Activated CD4-positive, alpha-beta memory T cell treated with anti-CD3 and anti-CD28 coated beads for 36 hours (primary cell): ENCODE measurements at places on chromosomes 13 and 19. TPM values are rescaled to one million over a fixed set of nuclear protein-coding genes. Genes with fewer than 3 reads are reported as not detected.

GRCh38 chr19:18029617-18030338 is 21.8 kb downstream of the ARRDC2 start:
- H3K27ac ChIP-seq = no peak overlapping the region
- H3K36me3 ChIP-seq = no peaks in the 10 kb centered on the region
- peaks cover 10% of the 10 kb centered on the region for H3K4me1 ChIP-seq
- no peak for DNase-seq
- no peaks in the 10 kb centered on the region for H3K27me3 ChIP-seq
- H3K4me3 ChIP-seq = no peak overlapping the region

- no peak for DNase-seq
- H3K27me3 ChIP-seq = no peaks in the 10 kb centered on the region
- H3K27ac ChIP-seq = no peak overlapping the region
- no peak overlapping the region for H3K4me3 ChIP-seq
- no peaks in the 10 kb centered on the region for H3K4me1 ChIP-seq
- no peaks in the 10 kb centered on the region for H3K36me3 ChIP-seq
These were observed 766.1 kb upstream of the GPC6 start for GRCh38 chr13:92460479-92460878.

- no peak overlapping the region for H3K27ac ChIP-seq
- no peaks in the 10 kb centered on the region for H3K36me3 ChIP-seq
- DNase-seq = no peak
- no peak overlapping the region for H3K4me3 ChIP-seq
- no peaks in the 10 kb centered on the region for H3K27me3 ChIP-seq
These were observed 158.0 kb upstream of the SOX1 start for GRCh38 chr13:111908981-111909380.

DNA sequence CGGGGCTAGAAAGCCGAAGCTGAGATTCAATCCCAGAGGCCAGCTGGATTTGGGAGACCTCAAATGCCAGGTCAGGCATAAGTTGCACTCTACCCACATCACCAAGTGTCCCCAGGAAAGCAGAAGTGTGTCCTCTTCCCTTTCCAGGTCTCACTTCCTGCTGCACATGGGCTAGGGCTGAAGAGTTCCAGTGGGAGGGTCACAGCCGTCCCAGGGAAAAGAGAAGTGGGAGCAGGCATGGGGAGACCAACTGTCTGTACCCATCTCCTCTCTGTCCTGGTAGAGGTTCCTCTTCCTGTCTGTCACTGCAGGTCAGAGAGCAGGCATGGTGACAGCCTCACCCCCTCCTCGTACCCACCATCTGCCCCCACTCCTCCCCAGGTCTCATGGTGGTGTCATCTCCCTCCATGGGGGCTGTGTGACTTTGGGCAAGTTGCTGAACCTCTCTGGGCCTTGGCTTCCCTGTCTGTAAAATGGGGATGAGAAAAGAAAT is 14.8 kb downstream of the AXL start:
- H3K27ac ChIP-seq = no peak overlapping the region
- H3K4me3 ChIP-seq = no peak overlapping the region
- H3K27me3 ChIP-seq = no peaks in the 10 kb centered on the region
- no peaks in the 10 kb centered on the region for H3K36me3 ChIP-seq
- H3K4me1 ChIP-seq = no peaks in the 10 kb centered on the region

DNA sequence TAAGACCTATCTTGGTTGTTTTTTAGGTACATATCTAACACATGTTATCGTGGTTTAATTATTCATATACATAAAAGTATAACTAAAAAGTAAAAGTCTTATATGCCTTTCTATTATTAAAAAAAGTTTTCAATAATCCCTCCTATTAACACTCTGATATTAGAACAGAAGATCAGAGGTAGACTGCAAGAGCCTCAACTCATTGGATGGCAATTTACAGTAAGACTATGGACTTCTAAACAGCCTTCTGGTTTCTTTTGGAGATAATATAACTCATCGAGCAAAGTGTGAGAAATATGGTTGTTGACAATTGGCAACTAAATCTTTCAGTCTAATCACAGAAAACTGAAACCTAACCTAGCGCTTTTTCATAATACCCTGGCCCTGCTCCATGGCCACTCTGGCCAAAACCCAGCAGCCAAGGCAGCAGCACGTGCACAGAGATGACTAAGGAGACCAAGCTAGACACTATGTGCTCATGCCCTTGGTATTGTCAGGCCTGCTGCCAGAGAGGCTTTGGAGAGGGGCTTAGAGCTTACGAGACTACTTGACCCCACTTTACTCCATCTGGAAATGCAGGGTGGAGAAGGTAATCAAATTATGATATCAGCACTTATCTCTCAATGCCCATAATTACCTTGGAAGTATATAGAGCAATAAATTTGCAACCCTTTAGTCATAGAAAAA is 40.6 kb upstream of the EEF1AKMT1 start:
- no peak for DNase-seq
- H3K27ac ChIP-seq = no peak overlapping the region
- H3K36me3 ChIP-seq = peaks cover 9% of the 10 kb centered on the region
- H3K4me3 ChIP-seq = no peak overlapping the region

DNA sequence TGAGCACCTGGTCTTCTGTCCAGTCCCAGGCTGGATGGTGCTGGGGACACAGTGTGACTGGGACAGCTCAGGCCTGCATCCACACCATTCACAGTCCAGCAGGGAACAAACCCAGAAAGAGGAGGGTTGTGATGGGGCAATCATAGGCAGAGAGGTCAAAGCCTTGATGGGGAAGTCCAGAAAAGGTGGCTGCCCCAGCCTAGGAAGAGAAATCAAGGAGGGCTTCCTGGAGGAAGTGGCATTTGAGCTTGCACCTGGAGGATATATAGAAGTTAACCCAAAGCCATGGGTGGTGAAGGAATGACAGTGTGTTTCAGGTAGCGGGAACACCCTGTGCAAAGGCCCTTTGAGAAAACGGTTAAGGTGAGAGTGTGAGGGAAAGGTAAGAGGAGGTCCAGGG is 2.6 kb upstream of the PRX start:
- no peak for DNase-seq
- H3K4me1 ChIP-seq = peaks cover 8% of the 10 kb centered on the region
- H3K4me3 ChIP-seq = no peak overlapping the region
- H3K27me3 ChIP-seq = peaks cover 3% of the 10 kb centered on the region
- no peaks in the 10 kb centered on the region for H3K36me3 ChIP-seq

DNA sequence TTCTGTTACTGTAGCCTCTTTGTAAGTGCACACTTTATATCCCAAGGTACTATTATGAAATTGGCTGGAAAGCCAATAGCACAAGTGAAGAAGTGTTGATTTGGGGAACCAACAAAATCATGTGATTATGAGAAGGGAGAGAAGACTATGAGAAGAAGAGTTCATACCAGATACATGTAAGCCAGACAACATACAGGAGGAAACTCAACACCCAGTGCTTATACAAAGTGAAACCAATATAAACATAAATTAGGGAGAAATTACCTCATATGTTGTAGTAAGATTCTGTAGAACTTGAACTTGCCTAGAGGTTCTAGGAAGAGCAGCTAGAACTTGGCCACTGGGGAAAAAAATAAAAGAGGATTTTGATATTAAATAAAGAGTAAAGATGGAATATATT is 17.4 kb downstream of the CPB2 start:
- DNase-seq = no peak
- H3K27me3 ChIP-seq = peaks cover 8% of the 10 kb centered on the region
- no peaks in the 10 kb centered on the region for H3K4me1 ChIP-seq
- no peak overlapping the region for H3K4me3 ChIP-seq
- no peak overlapping the region for H3K27ac ChIP-seq

DNA sequence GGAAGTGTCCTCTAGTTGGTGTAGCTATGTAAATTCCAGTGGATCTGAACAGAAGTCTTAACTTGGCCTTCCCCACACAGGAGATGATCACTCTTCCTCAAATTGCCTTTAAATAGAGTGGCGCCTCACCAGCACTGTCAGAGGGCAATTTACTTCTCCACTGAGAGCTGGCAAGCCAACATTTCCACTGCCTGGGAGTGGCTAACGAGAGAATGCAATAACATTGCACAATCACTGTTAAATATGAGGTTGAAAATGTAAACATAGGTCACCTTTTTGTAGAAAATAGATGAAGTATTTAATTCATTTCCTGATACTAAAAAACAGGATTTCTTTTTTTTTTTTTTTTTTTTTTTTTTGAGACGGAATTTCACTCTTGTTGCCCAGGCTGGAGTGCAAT is 55.4 kb upstream of the UBL3 start:
- H3K27me3 ChIP-seq = no peaks in the 10 kb centered on the region
- no peak overlapping the region for H3K27ac ChIP-seq
- DNase-seq = no peak
- peaks cover 37% of the 10 kb centered on the region for H3K4me1 ChIP-seq

DNA sequence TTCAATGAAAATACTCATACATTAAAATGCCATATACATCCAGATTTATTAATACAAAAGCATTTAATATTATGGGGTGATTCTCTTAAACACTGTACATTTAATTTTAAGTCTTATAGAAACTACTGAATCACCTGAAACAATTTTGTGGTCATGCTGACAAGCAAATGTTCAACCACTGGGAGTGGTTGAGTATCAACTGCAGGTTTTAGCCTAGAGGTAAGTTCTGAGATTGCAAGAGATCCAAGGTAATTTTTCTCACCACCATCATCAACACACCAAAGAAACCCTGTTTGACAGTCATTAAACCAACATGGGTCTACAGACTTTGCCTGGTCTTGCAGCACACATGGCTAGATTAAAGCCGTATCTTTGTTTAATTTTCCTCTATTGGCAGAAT is 196.3 kb downstream of the LHFPL6 start:
- H3K27me3 ChIP-seq = peaks cover 12% of the 10 kb centered on the region
- no peak overlapping the region for H3K4me3 ChIP-seq
- DNase-seq = no peak
- no peak overlapping the region for H3K27ac ChIP-seq

GRCh38 chr13:63632321-63632720 is 2216.7 kb upstream of the PCDH20 start:
- H3K27me3 ChIP-seq = no peaks in the 10 kb centered on the region
- no peak for DNase-seq
- no peak overlapping the region for H3K27ac ChIP-seq
- no peak overlapping the region for H3K4me3 ChIP-seq

DNA sequence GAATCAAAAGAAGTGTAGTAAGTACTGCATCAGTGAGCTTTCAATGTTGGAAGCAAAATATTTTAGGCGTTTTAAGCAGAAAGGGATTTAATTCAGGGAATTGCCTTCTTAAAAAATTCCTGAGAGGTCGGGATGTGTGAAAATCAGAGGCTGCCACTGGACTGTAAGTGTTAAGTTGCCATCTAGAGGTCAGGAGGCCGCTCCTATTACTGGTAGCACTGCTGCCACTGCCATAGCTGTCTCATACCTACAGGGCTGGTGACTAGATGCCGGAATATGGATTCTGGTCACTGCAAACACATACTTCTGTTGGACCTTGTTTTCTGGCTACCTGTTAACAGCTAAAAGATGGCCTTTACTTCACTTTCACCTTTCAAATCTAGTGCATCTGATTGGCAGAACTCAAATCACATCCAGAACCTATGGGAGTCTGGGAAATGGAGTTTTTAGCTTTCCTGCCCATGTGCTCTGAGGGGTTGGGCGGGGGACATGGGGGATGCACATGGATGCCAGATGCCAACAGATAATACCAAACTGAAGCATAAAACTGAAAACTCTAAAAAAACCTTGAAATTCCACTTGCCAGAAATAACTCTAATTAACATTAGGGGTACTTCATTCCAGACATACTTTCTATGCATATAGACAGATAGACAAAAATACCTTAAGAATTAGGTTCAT is 29.8 kb downstream of the DGKH start:
- H3K36me3 ChIP-seq = peaks cover 6% of the 10 kb centered on the region
- no peaks in the 10 kb centered on the region for H3K27me3 ChIP-seq
- H3K27ac ChIP-seq = no peak overlapping the region
- H3K4me3 ChIP-seq = no peak overlapping the region
- no peak for DNase-seq

GRCh38 chr13:99980824-99981734 is 505 bp upstream of the ZIC2 start:
- H3K4me1 ChIP-seq = peaks cover 21% of the 10 kb centered on the region
- H3K36me3 ChIP-seq = peaks cover 17% of the 10 kb centered on the region

The NANOS3 gene
- total RNA-seq = 2.7 TPM

The MISP3 gene
- total RNA-seq = 2.5 TPM

The KCNK6 gene
- total RNA-seq = 9.2 TPM

The ZNF563 gene
- total RNA-seq = 6.3 TPM

The ZNF91 gene
- 34.7 TPM for total RNA-seq

The EXOC3L2 gene
- total RNA-seq = not detected
